Stimulated activated CD4-positive, alpha-beta T cell treated with anti-CD3 and anti-CD28 coated beads, Interleukin-15, amount 100 ng/mL, for 48 hours (primary cell): ENCODE measurements at places on chromosomes 6 and 20.

DNA sequence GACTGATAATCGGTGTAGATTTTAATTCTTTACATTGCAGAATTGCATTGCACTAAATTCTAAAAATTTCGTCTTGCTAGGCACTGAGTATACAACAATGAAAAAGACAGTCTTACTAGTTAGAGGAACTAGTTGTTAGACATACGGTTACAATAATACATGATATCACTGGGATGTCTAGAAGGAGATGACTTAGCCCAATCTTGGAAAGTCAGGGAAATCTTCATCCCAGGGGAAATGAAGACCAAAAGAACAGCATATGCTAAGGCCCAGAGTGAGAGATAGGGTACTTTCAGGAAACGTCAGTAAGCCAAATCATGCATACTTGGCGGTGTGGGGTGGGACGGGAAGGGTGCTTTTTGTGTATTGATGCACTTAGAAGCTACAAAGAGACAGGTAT, 901 bp downstream of the CEP57L1 start:
- no peak for DNase-seq

GRCh38 chr20:59159493-59160376, 3.9 kb upstream of the ZNF831 start:
- no peak for DNase-seq

- DNase-seq, result no peak
Observed at GRCh38 chr6:25229671-25230321, 49.4 kb upstream of the CARMIL1 start.

GRCh38 chr6:133871131-133871530, 17.8 kb upstream of the TCF21 start:
- no peak for DNase-seq

GRCh38 chr6:2741756-2742155, 9.0 kb downstream of the MYLK4 start:
- DNase-seq, result no peak

GRCh38 chr6:80148220-80148619, 41.7 kb downstream of the BCKDHB start:
- no peak for DNase-seq

GRCh38 chr6:75126518-75126917, 79.3 kb downstream of the COL12A1 start:
- no peak for DNase-seq

- no peak for DNase-seq
Observed at GRCh38 chr6:105753620-105754211, 332.4 kb upstream of the PRDM1 start.

DNA sequence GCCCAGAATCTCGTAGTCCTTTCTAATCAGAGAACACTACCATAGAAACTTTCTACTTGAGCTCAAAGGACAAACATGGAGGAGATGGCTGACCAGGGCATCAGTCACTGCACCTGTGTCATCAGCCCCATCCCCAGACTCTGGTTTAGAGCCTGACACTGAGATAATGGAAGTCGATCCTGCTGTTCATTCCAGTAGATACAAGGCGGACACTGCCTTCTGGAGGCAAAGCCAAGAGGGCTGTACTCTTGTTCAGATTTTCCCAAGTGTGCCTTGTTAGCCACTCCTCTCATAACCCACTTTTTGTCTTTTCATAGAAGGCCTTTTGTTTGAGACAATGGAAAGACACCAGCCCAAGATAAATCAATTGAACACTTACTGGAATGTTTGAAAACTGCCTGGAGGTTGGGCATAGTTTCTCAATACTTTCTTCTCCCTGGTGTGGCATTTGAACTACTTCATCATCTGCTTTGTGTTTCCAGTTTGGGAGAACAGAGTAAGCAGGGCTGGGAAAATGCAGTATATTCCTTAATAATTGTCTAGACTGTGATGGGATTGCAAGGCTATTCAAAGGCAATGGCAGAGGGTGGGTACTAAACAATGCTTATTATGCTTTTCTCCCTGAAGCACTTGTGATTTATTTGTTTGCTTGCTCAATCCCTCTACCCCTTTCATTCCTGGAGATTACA, 99.7 kb downstream of the CLIC5 start:
- DNase-seq, result no peak

- DNase-seq, result no peak
Observed at GRCh38 chr6:17709476-17709875, 2.8 kb upstream of the NUP153 start.

- no peak for DNase-seq
Observed at GRCh38 chr20:51376111-51376510, 166.4 kb downstream of the NFATC2 start.

- no peak for DNase-seq
Observed at GRCh38 chr20:44064501-44065400, 122.2 kb downstream of the JPH2 start.

DNA sequence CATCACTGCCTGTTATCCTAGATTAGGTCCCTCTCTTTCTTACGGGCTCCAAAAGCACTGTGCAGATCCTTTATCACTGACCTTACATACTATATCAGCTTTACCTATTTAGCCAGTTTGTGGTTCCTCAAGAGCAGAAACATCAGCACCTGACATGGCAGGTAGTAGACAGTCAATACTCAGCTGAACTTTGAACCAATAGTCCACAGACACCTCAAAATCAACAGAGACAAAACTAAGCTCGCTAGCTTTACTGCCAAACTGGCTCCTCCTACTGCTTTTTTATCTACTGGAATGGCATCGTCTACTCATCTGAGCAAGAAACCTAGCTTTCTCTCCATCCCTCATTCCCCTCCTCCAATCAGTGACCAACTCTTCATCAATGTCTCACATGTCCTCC, 5.6 kb downstream of the IL17A start:
- no peak for DNase-seq

DNA sequence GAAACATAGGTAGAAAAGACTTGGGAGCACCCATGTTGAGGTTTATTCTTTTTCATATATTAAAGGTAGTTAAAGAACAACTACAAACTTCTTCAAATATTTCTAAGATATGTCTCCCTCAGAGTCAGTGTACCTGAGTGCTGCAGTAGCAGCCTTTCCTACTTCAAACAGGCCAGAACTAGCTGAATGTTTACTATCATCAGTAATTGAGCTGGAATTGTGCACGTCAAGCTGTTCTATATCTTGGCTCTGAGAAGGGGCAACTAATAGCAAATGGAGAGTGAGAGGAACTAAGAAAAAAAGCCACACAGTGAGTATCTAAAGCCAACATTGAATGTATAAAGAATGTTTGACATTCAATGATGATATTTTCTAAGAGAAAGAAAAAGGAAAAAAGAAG, 21.7 kb downstream of the MTCL3 start:
- DNase-seq, result no peak

DNA sequence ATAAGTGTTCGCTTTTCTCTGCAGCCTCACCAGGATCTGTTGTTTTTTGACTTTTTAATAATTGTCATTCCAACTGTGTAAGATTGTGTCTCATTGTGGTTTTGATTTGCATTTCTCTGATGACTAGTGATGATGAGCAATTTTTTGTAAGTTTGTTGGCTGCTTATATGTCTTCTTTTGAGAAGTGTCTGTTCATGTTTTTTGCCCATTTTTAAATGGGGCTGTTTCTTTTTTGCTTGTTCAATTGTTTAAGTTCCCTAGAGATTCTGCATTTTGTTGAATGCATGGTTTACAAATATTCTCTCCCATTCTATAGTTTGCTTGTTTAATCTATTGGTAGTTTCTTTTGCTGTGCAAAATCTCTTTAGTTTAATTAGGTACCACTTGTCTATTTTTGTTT, 295.9 kb downstream of the PACRG start:
- DNase-seq, result no peak

DNA sequence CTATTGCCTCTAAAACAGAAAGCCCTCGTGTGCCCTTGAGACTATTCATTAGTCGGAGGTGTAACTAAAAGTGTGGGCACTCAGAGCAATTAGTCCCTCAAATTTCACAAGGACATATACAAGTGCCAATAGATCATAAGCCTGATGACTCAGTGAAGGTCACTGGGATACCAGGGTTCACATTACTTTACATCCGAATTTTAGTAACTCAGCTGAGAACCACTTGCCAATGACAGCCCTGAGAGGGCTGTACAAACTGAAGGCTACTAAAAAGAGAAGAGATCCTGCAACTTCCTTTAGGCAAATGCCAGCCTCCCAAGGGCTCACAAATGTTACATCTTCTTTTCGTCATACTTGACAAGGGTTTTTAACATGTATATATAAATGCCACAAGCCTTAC, 369.6 kb downstream of the TENT5A start:
- no peak for DNase-seq

- no peak for DNase-seq
Observed at GRCh38 chr20:59437601-59438031, 137.2 kb downstream of the EDN3 start.

DNA sequence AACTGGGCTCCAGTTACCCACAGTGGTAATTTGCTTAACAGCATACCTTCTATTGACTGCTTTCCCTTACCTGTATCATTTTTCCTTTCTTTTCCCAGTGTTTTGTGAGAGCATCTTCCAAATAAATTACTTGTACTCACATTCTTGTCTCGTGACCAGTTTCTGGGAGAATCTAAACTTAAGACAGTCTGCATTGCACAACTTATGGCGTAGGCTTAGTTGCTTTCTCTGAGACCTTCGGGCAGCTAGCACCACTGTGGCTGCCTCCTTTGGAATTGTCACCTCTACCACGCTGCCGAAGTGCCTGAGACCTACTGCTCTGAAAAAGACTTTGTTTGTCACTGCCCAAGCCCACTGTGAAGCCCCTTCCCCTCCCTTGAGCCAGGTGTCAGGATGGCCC, 188.1 kb upstream of the BMP2 start:
- DNase-seq, result no peak

- DNase-seq, result no peak
Observed at GRCh38 chr6:38876475-38876874, 161.4 kb downstream of the DNAH8 start.

- no peak for DNase-seq
Observed at GRCh38 chr6:71239694-71240093, 48.9 kb upstream of the OGFRL1 start.

DNA sequence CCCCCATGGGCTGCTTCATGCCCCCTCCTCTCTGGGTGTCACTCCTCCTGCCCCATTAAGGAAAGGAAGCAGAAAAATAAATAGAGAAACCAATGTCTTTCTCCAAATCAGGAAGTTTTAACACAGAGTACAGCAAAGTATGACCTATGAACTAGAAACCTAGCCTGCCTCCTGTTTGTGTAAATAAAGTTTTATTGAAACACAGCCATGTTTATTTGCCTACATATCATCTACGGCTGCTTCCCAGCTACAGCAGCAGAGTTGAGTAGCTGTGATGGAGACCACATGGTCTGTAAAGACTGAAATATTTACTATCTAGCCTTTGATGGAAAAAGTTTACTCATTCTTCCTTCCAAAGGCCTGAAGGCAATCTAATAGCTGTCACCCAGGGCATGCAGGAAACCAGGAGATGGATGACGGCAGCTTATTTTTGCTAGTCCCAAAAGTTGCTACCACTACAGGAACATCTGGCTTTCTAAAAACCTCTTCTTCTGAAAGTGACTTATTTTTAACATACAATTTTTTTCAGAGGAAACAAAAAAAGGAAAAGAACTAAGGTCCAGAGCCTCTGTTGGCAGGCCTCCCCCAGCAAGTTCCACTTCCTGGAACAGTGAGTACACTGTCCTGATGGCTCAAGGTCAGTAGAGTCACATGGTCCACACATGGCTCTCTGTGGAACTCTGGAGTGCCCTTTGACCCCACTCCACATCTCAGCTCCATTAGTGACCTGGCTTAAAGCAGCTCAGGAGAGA, 287.8 kb downstream of the PTPRT start:
- no peak for DNase-seq

DNA sequence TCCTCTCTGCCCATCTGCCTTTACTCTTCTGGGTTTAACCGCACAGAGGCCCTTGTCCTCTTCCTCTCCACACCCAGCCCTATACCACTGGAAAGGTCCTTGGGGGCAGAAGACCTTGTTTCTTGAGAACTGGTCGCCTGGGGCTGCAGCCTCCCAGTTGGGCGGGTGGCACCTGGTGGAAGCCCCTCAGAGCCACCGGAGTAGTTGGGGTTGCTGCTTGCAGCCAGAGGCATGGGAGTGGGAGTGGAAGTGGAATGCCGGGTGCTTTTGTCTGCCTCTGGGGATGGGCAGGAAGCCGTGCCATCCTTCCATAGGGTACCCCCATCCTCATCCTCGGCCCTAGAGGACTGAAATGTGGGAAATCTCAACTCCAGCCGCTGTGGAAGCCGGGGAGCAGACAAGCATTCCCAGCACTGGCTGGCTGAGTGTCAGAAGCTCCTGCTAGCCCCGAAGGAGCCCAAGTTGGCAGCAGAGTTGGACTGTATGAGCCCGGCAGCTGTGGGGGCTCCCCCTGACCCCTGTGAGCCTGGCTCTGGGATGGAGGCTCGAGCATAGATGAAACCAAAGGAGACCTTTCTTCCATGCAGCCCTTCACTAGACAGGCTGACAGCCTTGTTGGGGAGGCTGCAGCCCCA, 1.2 kb downstream of the VSTM2L start:
- DNase-seq, result no peak

- DNase-seq, result no peak
Observed at GRCh38 chr6:83511266-83511665, 1.1 kb upstream of the PRSS35 start.

- no peak for DNase-seq
Observed at GRCh38 chr6:47151232-47151898, 109.2 kb upstream of the ADGRF1 start.

DNA sequence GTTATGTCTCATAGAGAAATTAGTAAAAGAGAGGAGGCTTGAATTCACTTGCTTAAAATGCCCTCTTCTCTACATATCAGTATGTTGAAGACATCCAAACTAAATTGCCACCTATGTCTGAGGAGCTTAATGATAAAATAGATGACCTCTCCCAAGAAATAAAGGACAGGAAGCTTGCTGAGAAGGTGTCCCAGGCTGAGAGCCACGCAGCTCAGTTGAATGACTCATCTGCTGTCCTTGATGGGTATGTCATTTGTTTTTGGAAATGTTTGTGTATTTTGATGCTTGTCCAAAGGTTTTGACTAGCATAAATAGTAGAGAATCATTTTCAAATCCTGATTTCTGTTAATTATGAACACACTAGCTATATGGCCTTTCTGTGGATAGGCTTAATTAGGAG, 307.7 kb downstream of the ARHGAP18 start:
- DNase-seq, result no peak

- DNase-seq, result no peak
Observed at GRCh38 chr20:210809-211502, 16.1 kb upstream of the DEFB129 start.

GRCh38 chr6:8953310-8953709, 518.0 kb upstream of the SLC35B3 start:
- no peak for DNase-seq

- DNase-seq, result no peak
Observed at GRCh38 chr6:155290491-155290890, 23.8 kb downstream of the TFB1M start.

- no peak for DNase-seq
Observed at GRCh38 chr20:47622118-47622665, 120.5 kb downstream of the NCOA3 start.

DNA sequence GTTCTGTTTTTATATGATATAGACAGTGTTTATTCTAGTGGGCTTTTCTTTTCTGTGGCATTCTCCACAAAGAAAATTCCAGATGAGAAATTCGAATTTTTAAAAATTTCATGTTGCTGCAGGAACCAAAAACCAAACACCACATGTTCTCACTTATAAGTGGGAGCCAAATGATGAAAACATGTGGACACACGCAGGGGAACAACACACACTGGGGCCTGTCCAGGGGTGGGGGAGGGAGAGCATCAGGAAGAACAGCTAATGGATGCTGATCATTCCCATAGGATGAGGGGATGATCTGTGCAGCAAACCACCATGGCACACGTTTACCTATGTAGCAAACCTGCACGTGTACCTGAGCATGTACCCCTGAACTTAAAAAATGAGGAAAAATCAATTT, 499.0 kb upstream of the SLC35B3 start:
- no peak for DNase-seq

- no peak for DNase-seq
Observed at GRCh38 chr6:150844371-150844770, 21.1 kb upstream of the MTHFD1L start.
